ENCODE measurements at places on chromosomes 2 and 18. TPM values are rescaled to one million over a fixed set of nuclear protein-coding genes. Genes with fewer than 3 reads are reported as not detected.

DNA sequence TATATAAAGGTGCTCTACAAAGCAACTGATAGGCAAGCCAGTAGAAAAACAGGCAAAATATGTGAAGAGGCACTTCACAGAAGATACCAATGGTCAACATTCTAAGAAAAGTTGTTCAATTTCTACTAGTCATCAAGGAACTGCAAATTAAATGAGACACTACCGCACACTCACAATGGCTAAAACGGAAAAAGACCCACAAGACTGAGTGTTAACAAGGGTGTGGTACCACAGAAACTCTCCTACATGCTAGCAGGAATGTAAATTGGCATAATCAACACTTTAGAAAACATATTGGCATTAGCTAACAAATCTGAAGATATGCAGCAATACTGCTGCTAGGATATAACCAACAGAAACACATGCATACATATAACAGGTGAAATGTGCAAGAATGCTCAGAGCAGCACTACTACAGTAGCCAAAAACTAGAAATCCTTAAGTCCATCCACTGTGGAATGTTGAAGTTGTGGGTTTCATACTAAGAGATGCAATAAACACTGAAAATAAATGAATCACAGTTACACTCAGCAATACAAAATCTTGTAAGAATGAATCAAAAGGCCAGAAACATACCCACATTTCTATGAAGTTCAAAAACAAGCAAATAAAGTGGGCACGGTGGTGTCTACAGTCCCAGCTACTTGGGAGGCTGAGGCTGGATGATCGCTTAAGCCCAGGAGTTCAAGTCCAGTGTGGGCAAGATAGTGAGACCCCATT, 9.2 kb downstream of the RNU4ATAC start:
- no peak for DNase-seq

DNA sequence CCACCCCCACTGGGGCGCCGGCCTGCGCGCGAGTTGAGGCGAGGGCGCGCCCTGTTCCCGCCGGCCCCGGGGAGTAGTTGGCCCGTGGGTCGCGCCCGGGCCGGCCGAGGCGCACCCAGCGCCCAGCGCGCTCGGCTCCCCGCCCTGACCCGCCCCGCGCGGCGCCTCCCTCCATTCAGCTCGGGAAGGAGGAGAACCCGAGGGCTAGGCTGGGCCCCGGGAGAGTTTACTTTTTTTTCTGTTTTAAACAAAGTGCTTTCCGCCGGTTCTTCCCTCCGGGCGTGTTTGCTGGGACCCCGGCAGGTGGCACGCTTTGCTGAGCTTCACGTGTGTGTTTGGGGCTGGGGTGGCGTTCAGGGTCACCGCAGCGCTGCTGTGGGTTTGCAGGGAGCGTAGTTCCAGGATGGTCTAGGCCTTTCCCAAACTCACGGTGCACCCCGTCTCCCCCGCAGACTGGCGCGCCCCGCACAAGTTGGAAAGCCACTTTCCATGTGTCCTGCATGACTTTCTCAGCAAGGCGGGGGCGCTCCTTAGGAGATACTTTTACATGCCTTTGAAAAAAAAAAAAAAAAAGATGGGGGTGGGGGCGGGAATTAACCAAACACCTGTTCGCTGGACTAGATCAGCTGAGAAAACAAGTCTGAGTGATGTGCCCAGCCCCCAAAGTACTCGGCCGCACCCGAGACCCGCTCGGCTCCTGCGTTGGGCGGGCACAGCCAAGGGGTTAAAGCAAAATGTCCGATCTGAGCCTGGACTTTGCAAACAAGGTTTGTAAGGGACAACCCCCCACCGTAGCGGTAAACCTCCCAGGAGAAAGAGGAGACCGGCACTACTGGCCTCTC, 825 bp downstream of the ITGA6 start:
- peak; percentile 75 for DNase-seq

The GPBAR1 gene
- 3.5 TPM for total RNA-seq

DNA sequence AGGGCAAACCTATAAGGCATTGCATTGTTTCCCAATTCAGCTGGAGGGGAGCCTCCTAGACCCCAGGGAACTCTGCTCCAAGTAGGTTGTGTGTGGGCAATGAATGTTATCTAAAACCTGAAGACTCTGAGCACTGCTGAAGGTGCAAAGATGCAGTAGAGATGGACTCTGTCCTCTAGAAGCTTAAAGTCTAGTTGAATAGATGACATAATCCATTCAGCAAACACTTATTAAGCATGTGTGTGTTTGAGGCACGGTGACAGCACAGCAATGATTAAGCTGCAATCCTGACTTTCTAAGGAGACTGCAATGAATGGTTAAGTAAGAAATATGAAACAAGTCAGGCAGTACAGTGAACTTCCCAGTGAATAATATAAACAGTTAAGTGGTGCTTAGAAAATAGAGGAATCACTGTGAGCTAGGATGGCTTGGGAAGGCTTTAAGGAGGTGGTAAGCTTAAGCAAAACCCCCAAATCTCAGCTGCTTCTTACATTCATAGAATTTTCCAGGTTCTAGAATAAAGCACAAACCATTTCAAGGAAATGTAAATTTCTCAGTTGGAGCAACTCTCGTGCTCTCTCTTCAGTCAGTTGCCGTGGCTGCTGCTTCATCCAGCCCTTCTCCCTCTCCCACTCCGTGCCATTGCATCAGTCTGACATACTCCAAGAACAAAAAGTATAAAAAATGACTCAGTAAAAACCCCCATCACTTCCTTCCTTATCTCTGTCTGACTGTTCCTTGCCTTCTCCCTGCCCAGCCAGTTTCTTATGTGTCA, 19.1 kb downstream of the MXD1 start:
- no peak for DNase-seq

The ACVR1C gene
- total RNA-seq: 4.1 TPM

The SERPINB3 gene
- total RNA-seq: not detected

- DNase-seq: no peak
These were observed 380.7 kb downstream of the RBM43 start for GRCh38 chr2:150880986-150881385.

The AGXT gene
- not detected for total RNA-seq

The KCNJ3 gene
- 21.3 TPM for total RNA-seq

The IGFBP5 gene
- total RNA-seq: 93.1 TPM

GRCh38 chr2:232444409-232445148, 11.4 kb upstream of the ALPI start:
- DNase-seq: peak; percentile 71

The CNGA3 gene
- total RNA-seq: 1.7 TPM

GRCh38 chr18:3048121-3048520, 35.2 kb upstream of the LPIN2 start:
- DNase-seq: no peak

- DNase-seq: no peak
These were observed 1.7 kb upstream of the CELF4 start for GRCh38 chr18:37567061-37567993.

The RALBP1 gene
- total RNA-seq: 32.9 TPM

The ACMSD gene
- total RNA-seq: 1.2 TPM

GRCh38 chr2:105926960-105927678, 182.4 kb downstream of the NCK2 start:
- DNase-seq: peak; percentile 66

The SMYD1 gene
- total RNA-seq: 0.67 TPM

DNA sequence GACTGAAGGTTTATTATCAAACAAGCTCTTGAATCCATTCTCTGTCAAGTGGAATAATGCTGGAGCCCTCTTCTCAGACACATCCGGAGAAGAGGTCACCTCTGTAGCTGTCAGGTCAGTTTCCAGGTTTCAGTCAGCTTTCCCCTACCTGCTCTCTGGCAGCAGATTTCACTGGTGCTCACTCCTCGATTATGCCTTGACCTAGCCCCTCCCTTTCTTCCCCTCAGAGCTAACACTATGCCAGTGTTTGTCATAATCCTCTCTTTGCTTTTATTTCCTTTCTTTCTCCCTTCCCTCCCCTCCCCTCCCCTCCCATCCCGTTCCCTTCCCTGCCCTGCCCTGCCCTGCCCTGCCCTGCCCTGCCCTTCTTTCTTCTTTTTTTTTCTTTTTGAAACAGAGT, 22.5 kb upstream of the PLEKHM3 start:
- DNase-seq: no peak

GRCh38 chr2:28349546-28350165, 43.0 kb upstream of the FOSL2 start:
- no peak for DNase-seq

The NOL4 gene
- total RNA-seq: not detected

Data from Peyer's patch (tissue), 4 donors.